ENCODE measurements at places on chromosomes 5 and 9. TPM values are rescaled to one million over a fixed set of nuclear protein-coding genes. Genes with fewer than 3 reads are reported as not detected.

Gene QRFP
- total RNA-seq = not detected

DNA sequence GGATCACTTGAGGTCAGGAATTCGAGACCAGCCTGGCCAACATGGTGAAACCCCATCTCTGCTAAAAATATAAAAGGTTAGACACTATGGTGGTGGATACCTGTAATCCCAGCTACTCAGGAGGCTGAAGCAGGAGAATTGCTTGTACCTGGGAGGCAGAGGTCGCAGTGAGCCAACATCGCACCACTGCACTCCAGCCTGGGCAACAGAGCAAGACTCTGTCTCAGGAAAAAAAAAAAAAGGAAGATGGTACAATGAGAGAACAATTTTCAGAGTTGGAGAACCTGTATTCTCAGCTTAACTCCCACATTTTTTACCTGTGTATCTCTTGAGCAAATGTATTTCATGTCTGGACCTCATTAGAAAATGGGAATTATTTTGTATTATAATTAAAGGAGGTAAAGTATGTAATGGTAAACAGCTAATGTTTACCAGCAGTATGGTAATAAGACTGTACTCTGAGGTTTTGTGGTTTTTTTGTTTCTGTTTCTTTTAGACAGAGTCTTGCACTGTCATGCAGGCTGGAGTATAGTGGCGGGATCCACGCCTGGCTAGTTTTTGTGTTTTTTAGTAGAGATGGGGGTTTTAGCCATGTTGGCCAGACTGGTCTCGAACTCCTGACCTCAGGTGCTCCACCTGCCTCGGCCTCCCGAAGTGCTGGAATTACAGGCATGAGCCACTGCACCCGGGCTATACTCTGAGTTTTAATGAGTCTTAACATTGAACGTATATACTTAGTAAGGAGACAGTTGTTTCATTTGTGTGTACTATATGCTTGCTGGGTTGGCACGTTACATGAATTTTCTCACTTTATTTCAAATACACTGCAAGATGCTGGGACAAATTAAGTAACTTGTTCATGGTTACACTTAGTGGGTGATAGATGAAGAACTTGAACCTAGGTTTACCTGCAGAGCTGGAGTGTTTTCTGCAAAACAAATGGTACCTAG is 16.2 kb downstream of the UHRF2 start:
- peak; percentile 41 for DNase-seq
- H3K4me3 ChIP-seq = peak overlapping the region; percentile 28
- no peaks in the 10 kb centered on the region for H3K27me3 ChIP-seq
- peak overlapping the region; percentile 81 for H3K27ac ChIP-seq
- peaks cover 43% of the 10 kb centered on the region for H3K36me3 ChIP-seq

DNA sequence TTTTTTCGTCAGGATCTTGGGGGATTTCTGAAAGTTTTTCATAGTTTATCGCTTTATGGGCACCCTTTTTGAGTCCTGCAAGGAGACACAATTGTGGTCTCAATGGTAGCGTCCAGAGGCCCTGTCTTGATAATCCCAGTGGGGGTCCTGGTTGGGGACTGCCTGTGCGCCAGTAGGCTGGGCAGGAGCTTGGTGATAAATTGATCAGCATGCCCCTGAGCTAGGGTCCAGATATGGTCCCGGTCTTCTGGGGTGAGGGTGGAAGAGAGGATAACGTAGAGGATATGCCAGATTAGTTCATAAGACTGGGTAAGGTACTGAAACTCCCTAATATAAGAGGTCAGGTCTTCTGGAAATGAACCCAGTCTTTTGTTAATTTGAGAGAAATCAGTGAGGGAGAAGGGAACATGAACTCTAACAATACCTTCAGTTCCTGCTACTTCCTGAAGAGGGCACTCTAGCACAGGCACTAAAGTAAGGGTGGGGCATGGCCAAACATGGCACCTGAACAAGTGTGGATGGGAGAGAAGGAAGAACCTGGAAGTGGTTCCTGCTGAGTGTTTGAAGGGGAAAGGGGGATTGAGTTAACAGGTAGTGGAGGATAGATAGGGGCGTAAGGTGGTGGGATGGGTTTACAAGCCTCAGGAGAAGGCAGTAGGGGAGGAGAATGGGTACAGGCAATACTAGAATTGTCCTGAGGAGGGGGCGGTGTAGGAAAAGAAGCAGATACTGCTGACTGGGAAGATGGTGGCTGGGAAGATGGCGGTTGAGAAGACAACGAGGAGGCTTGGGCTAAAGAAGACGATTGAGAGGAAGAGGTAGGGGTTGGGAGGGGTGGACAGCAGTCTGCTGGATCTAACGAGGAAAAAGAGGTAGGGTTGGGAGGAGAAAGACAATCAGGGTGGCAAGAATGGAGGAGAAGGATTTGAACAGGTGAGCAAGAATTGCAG is 33.8 kb upstream of the ANXA2R start:
- H3K4me3 ChIP-seq = no peak overlapping the region
- no peaks in the 10 kb centered on the region for H3K27me3 ChIP-seq
- DNase-seq = peak; percentile 75
- H3K4me1 ChIP-seq = peaks cover 53% of the 10 kb centered on the region
- H3K27ac ChIP-seq = peak overlapping the region; percentile 31
- H3K36me3 ChIP-seq = peaks cover 54% of the 10 kb centered on the region

- no peaks in the 10 kb centered on the region for H3K36me3 ChIP-seq
- no peaks in the 10 kb centered on the region for H3K27me3 ChIP-seq
- no peak overlapping the region for H3K27ac ChIP-seq
These were observed 50.3 kb downstream of the SEMA6A start for GRCh38 chr5:116524051-116524904.

- no peak for DNase-seq
- H3K4me1 ChIP-seq = no peaks in the 10 kb centered on the region
- H3K27ac ChIP-seq = no peak overlapping the region
- no peaks in the 10 kb centered on the region for H3K27me3 ChIP-seq
These were observed 488.0 kb upstream of the CYLC2 start for GRCh38 chr9:102507044-102507687.

Gene ZFP37
- 0.45 TPM for total RNA-seq

DNA sequence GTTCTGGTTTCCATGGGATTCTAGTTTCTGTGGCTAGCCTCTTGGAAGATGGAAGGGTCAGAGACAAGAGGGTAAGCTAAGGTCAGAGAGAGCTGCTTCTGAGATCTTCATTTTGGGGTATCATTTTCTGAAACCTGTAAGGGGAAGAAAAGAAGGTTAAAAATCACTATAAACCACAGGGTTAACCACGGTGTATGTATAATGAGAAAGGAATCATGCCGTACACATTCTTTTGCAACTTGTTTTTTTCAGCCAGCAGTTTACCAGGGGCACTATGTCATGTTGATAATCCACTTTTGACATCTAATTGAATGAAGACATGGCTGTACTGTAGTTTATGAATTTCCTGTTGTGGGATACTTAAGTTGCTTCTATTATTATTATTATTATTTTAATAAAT is 164.4 kb downstream of the FOCAD start:
- no peak for DNase-seq
- peaks cover 2% of the 10 kb centered on the region for H3K36me3 ChIP-seq
- no peaks in the 10 kb centered on the region for H3K27me3 ChIP-seq
- H3K4me1 ChIP-seq = peaks cover 6% of the 10 kb centered on the region

GRCh38 chr5:168075387-168075786 is 216.1 kb upstream of the WWC1 start:
- H3K4me3 ChIP-seq = no peak overlapping the region
- H3K27me3 ChIP-seq = peaks cover 6% of the 10 kb centered on the region
- no peak for DNase-seq

DNA sequence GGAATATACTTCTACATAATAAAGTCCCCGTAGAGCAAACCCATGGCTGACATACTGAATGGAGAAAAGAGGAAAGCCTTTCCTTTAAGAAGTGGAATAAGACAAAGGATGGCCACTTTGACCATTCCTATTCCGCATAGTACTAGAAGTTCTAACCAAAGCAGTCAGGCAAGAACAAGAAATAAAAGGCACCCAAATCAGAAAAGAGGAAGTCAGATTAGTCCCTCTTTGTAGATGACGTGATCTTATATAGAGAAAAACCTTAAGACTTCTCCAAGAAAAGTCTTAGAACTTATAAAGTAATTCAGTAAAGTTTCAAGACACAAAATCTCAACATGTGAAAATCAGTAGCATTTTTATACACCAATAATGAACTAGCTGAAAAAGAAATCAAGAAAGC is 133.9 kb downstream of the GIN1 start:
- H3K4me3 ChIP-seq = no peak overlapping the region
- peaks cover 8% of the 10 kb centered on the region for H3K36me3 ChIP-seq
- H3K4me1 ChIP-seq = no peaks in the 10 kb centered on the region
- H3K27me3 ChIP-seq = no peaks in the 10 kb centered on the region
- no peak overlapping the region for H3K27ac ChIP-seq

- no peaks in the 10 kb centered on the region for H3K27me3 ChIP-seq
- H3K27ac ChIP-seq = no peak overlapping the region
- H3K4me1 ChIP-seq = peaks cover 10% of the 10 kb centered on the region
- peaks cover 20% of the 10 kb centered on the region for H3K36me3 ChIP-seq
- DNase-seq = no peak
These were observed 17.2 kb upstream of the HK3 start for GRCh38 chr5:176916337-176916736.

Gene OBP2B
- total RNA-seq = not detected

Gene RASEF
- total RNA-seq = not detected

GRCh38 chr5:133696006-133696584 is 83.8 kb upstream of the FSTL4 start:
- H3K4me1 ChIP-seq = peaks cover 9% of the 10 kb centered on the region
- H3K4me3 ChIP-seq = no peak overlapping the region
- no peak overlapping the region for H3K27ac ChIP-seq
- no peaks in the 10 kb centered on the region for H3K36me3 ChIP-seq

Gene ADAMTS16
- not detected for total RNA-seq

Gene PCDHGA3
- not detected for total RNA-seq

Gene SLC46A2
- total RNA-seq = not detected

GRCh38 chr9:16921855-16922254 is 51.4 kb upstream of the BNC2 start:
- DNase-seq = no peak
- H3K27ac ChIP-seq = no peak overlapping the region
- no peaks in the 10 kb centered on the region for H3K36me3 ChIP-seq
- no peak overlapping the region for H3K4me3 ChIP-seq
- no peaks in the 10 kb centered on the region for H3K4me1 ChIP-seq
- no peaks in the 10 kb centered on the region for H3K27me3 ChIP-seq

GRCh38 chr5:90142541-90142940 is 267.0 kb downstream of the CETN3 start:
- no peaks in the 10 kb centered on the region for H3K36me3 ChIP-seq
- no peak overlapping the region for H3K4me3 ChIP-seq
- DNase-seq = no peak

DNA sequence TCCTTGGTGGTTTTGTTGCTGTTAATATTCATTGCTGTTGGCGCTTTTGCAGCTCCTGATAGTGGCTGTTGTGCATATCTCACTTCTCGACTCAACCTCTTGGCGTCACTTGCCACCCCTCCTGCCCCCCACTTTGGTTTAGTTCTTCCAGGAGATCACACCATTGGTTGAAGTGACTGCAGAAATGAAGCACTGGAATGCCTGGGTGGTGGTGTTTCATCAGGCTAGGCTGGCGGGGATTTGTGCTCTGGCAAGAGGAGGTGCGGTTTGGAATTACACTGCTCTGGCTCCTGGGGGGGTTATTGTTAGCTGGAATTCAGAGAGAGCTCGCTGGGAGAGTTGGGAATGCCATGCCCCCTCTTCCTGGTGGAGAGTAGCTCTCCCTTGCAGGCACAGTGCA is 11.5 kb downstream of the PRRC2B start:
- H3K27me3 ChIP-seq = no peaks in the 10 kb centered on the region
- peak overlapping the region; percentile 83 for H3K27ac ChIP-seq
- no peak for DNase-seq
- H3K4me3 ChIP-seq = peak overlapping the region; percentile 66

Gene ZNF883
- 0.42 TPM for total RNA-seq

Gene PCDHGA6
- total RNA-seq = not detected

DNA sequence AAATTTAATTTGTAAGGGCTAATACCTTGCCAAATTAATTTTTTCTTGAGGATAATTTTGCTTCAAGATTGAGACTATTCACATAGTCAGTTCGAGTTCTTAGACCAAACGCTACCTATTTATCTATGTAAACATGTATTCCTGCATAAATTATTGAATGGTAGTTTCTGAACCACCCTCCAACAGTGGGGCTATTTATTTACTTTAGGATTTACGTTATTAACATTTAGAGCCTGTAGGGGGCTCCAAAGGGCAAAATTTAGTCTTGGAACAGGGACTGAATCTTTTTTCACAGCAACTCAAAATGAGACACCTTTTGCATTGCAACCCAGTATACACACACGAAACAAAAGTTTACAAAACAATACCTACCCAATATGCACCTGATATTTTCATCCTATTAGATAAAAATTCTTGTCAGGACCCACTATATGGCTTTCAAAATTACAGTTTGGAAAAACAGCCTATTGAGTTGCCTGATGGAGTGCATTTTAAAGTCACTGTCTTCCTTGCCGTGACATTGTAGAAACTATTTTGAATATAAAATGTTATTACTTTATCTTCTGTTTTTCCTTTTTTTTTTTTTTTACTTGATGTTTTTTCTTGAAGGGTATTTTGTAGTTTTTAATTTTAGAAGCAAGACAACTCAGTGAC is 47.1 kb upstream of the POU4F3 start:
- peak; percentile 28 for DNase-seq
- H3K4me3 ChIP-seq = no peak overlapping the region
- H3K27ac ChIP-seq = no peak overlapping the region
- H3K27me3 ChIP-seq = no peaks in the 10 kb centered on the region
- no peaks in the 10 kb centered on the region for H3K4me1 ChIP-seq
- H3K36me3 ChIP-seq = peaks cover 7% of the 10 kb centered on the region

- H3K27ac ChIP-seq = no peak overlapping the region
- DNase-seq = no peak
- no peaks in the 10 kb centered on the region for H3K4me1 ChIP-seq
These were observed 63.2 kb downstream of the LHX2 start for GRCh38 chr9:124074746-124075145.

Gene SLC25A2
- total RNA-seq = 0.42 TPM

Gene LRRC26
- not detected for total RNA-seq

Gene KCNT1
- total RNA-seq = 0.08 TPM

DNA sequence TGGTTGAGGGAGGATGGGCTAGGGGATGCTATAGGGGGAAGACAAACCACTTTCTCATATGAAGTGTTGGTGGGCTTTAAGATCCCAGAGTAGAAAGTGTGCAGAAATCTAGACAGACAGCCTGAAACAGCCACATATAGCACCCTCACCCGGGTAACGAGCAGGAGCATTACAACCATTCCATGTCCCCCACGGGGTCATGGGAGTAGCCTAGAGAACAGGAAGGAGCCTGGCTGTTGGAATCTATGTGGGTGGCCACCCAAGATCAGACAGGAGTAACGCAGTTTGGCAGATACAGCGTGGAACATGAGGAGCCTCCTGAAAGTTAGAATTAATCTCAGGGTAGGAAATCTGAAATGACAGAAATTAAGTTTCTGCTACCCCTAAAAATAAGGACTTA is 146.1 kb upstream of the RAI14 start:
- H3K4me3 ChIP-seq = no peak overlapping the region
- H3K27me3 ChIP-seq = peaks cover 26% of the 10 kb centered on the region
- H3K4me1 ChIP-seq = no peaks in the 10 kb centered on the region
- H3K27ac ChIP-seq = no peak overlapping the region
- no peaks in the 10 kb centered on the region for H3K36me3 ChIP-seq

Measured in activated CD4-positive, alpha-beta T cell treated with anti-CD3 and anti-CD28 coated beads, Interleukin-2, amount 10 ng/mL, durations not matched to agents 7 days and 5 days (primary cell).